ENCODE measurements at places on chromosomes 6 and 20.
A peak's percentile ranks its signal among the peaks of the same experiment; 100 is the strongest.

DNA sequence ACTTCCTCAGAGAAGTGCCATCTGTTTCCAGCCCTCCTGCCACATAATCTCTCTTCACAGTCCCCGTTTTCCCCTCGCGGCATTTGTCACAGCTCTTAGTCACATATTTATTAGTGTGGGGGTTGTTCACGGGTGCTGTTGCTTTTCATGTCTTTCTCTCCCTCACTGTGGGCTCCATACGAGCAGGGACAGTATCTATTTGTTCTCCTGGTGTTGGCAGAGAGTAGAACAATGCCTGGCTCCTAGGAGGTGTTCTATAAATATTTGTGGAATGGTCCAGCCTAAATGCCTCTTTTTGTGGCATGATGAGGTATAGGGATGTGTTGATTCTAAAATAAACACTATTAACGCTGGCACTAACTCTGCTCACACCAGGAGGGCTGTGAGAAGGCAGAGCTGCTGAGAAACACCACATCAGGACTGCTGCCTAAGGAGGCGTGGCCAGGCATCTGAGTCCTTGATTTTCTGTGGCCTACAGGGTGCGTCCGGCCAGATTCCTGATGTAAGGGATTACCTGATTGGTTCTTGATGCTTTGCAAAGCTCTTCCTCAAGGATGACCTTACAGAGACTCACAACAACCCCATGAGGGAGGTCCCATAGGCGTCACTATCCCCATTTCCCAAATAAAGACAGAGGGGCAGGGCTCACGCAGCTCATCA lies 219.8 kb upstream of the ARID1B start:
- peak; percentile 47 for DNase-seq

DNA sequence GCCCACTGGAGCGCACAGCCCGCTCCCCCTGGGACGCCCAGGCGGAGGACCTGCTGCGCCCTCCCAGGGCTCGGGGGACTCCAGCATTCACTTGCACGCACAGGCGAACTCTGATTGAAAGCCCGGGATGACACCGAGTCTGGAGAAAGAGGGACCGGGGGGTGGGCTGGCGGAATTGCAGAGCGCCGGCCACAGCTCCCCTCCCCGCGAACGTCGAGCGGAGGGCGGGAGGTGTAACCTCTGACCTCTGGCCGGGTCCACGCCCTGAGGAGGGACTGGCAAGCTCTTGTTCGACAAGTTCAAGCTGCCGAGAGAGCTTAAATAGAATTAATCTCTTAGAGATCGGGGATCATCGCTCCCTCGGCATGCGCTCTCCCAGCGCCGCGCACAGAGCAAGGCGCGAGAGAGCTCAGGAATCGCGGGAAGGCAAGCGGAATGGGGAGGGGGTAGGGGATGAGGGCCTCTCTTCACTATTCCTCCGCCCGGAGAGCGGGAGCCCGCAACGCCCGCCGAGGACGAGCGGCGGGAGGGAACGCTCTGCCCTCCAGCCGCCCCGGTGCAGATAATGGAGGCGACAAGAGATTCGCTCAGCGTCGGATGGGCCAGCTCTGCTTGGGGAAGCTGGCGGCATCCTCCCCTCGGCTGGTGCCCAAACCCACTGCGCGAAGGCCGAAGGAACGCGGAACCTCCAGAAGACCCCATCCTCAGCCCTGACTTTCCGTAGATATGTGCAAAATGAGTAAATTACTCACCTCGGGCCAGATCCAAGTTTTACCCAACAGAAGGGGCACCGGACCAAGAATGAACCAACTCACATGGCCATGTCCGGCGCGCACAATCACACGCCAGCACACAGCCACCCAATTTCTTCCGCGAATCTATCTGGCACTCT lies 761 bp upstream of the NR2E1 start:
- no peak for DNase-seq

DNA sequence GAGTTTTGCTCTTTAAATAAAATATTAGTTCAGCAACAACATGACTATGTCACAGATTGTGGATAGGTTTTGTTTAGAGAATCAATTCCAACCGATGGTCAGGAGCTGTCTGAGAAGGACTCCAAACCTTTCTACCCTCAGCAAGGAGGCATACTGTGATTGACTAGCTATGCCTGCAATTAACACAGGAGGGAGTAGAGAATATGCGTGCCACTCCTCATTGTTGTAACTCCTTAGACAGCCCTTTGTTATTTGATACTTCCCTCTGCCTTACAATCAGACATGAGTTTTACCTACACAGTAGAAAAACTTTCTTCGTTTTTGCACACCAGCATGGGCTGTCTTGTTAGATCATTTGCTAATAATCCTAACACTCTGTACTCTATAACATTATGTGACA lies 796.5 kb downstream of the PRIM2 start:
- no peak for DNase-seq

DNA sequence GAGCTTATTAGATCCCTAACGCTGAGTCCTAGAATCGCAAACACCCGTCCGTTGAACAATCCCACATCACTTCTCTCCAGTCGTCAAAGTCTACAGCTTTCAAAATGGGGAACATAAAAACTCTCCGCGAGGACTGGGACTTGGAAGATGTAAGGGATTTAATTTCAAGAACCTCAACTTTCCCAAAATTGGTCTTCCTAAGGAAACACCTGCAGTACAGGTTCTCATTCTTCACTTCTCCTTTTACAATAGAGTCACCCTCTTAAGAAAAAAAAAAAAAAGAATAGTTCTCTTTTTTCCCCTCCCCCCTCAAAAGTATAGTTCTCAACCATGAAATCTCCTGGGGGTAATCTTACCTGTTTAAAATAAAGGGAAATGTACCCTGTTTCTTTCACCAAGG lies 6.6 kb upstream of the ZBTB22 start:
- no peak for DNase-seq

DNA sequence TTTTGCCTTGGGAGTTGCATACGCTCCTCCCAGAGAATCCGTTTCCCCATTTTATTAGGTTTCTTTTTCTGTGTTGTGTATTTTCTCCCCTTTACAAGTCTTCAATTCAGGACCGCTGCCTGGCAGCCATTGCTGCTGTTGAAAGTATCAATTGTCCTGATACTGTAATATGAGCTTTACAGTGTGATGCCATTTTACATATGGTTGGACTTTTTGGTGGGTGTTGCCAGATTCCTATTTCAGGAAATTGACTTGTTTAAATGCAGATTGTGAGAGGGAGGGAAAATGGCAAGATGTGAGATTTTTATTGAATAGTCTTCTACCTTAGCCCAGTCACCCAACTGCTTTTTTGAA lies 1.2 kb downstream of the PANK2 start:
- peak; percentile 40 for DNase-seq

GRCh38 chr6:25477006-25477590 lies 174.9 kb upstream of the SCGN start:
- DNase-seq, result peak; percentile 82

- DNase-seq, result no peak
Observed at GRCh38 chr6:79775222-79775621, 144.1 kb downstream of the SH3BGRL2 start.

DNA sequence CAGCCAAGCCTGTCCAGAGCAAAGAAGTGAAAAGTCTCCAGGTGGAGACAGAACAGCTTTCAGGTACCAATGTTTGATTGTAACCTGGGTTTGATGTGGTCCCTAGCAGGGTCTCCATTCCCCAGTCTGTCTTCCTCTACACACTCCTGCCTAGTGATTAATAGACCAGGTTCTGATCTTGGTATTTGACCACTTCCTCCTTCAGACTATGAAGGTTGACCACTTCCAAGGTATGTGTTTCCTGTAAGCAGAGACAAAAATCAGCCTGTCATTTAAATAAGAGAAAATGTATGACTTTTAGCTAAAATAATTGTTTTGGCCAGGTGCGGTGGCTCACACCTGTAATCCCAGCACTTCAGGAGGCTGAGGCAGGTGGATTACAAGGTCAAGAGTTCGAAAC lies 41.8 kb upstream of the TOP1 start:
- DNase-seq, result no peak

- DNase-seq, result no peak
Observed at GRCh38 chr6:1589208-1589607, 20.5 kb upstream of the FOXC1 start.

DNA sequence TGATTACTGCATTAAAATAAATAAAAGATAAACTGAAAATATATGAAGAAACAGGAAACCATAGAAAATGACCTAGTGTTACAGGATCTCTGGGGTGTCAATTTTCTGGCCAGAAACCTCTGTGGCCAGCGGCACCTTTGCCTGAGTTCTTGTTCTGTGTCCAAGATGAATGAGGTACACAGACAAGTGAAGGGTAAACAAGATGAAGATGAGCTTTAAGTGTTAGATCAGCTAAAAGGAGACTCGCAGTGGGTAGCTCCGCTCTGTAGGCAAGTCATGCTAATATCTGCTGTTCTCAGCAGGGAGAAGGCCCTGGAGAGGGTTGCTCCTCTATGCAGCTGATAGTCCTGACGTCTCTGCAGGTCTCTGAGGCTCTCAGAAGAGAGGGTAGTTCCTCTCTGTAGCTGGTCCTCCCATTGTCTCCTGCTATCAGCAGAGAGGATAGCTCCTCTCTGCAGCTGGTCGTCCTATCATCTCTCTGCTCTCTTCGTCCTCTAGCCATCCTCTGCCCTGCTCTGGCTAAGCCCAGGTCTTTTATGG lies 35.9 kb upstream of the TBC1D22B start:
- no peak for DNase-seq

GRCh38 chr20:8151372-8151771 lies 19.3 kb downstream of the PLCB1 start:
- DNase-seq, result peak; percentile 35

DNA sequence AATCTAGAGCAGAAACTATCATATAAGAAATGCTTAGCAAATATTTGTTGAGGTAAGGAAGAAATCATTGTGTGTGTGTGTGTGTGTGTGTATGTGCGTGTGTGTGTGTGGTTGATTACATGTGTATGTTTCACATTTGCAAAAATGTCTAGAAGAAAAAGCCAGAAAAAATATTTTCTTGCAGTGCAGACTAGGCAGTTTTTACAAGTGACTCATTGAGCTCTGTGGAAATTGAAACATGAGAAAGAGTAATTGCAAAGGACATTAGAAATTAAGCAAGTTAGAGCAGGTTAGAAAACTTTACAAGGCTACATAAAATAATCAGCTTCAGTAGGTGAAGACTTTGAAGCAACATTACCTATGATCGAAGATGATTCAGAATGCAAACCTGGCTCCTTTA lies 669.0 kb upstream of the EYS start:
- DNase-seq, result peak; percentile 66

GRCh38 chr6:109958626-109959025 lies 19.5 kb upstream of the GPR6 start:
- no peak for DNase-seq

Data from fibroblast of skin of right biceps (primary cell).